ENCODE measurements at places on chromosomes 5 and 9. TPM values are rescaled to one million over a fixed set of nuclear protein-coding genes. Genes with fewer than 3 reads are reported as not detected.

The TRMO gene
- 23.5 TPM for total RNA-seq

The FOXI1 gene
- total RNA-seq = not detected

The P4HA2 gene
- total RNA-seq = 21.3 TPM

The SV2C gene
- total RNA-seq = 1.9 TPM

The PTCH1 gene
- total RNA-seq = 18.2 TPM
